ENCODE measurements at places on chromosomes 3 and 15. TPM values are rescaled to one million over a fixed set of nuclear protein-coding genes. Genes with fewer than 3 reads are reported as not detected.

The C2CD4A gene
- not detected for total RNA-seq

The KBTBD13 gene
- total RNA-seq, result not detected

The SCAP gene
- total RNA-seq, result 53.3 TPM

The CPEB1 gene
- total RNA-seq, result not detected

The TLR9 gene
- total RNA-seq, result not detected

The PLCL2 gene
- total RNA-seq, result 8.9 TPM

The RTF1 gene
- total RNA-seq, result 20.1 TPM

The TLNRD1 gene
- 56.4 TPM for total RNA-seq

The FBXL22 gene
- not detected for total RNA-seq

The CCDC13 gene
- total RNA-seq, result not detected

The SAMD7 gene
- total RNA-seq, result not detected

The RGMA gene
- not detected for total RNA-seq

The ZPLD1 gene
- total RNA-seq, result not detected

The ZNF501 gene
- 3.7 TPM for total RNA-seq

The SAMMSON gene
- not detected for total RNA-seq

The ZNF860 gene
- 1.6 TPM for total RNA-seq

The TRNT1 gene
- 13.1 TPM for total RNA-seq

The RTP4 gene
- total RNA-seq, result 5.5 TPM

The UBXN7 gene
- 5.9 TPM for total RNA-seq

The DNAJA4 gene
- total RNA-seq, result 6.3 TPM

The XCR1 gene
- total RNA-seq, result not detected

The GRAMD1C gene
- total RNA-seq, result 20.1 TPM

The SEMA3B gene
- total RNA-seq, result not detected

The IL16 gene
- 2.1 TPM for total RNA-seq

The PARP6 gene
- total RNA-seq, result 10.6 TPM

The NTRK3 gene
- not detected for total RNA-seq

The HACD3 gene
- total RNA-seq, result 57.1 TPM

The SYNM gene
- total RNA-seq, result 13.5 TPM

The MYD88 gene
- 45.5 TPM for total RNA-seq

The UBA7 gene
- total RNA-seq, result 46.2 TPM

The PPARG gene
- total RNA-seq, result 20.1 TPM

The TPRG1 gene
- not detected for total RNA-seq

The CD276 gene
- total RNA-seq, result 51.8 TPM

The CNTN4 gene
- total RNA-seq, result not detected
